ENCODE measurements at places on chromosomes 5 and 9. TPM values are rescaled to one million over a fixed set of nuclear protein-coding genes. Genes with fewer than 3 reads are reported as not detected.

DNA sequence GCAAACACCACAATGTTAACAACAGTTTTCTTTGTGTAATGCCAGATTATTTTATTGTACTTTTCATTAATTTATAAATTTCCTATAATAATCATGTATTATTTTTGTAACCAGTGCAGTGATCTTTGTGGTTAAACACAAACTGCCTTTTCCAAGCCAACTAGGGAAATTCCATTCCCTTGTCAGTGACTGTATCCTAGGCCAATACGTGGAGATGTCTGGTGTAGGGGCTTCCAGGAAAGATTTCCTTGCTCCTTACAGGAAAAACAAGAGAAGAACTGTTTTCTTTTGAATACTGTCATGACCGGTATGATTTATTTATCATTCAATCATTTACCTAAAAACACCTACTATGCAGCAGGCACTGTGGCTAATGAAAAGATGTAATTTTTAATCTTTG lies 31.4 kb downstream of the FANCC start:
- no peak for DNase-seq

DNA sequence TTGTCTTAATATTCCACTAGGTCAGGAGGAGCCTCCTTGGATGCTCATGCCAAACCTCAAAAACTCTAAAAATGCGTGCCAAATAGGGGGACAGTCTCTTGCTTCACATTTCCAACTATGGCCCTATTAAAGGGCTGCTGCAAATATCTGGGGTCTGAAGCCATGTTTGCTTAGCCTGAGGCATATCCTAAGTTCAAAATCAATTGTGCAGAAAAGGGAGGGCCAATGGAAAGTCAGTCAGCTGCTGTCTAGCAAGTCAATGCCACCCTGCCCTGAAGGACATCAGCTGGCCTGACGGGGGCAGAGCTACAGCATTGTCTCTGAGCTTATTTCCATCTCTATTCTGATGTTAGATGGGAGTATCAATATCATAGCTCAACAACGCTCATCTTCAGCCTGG lies 93.6 kb downstream of the SH3TC2 start:
- no peak for DNase-seq

DNA sequence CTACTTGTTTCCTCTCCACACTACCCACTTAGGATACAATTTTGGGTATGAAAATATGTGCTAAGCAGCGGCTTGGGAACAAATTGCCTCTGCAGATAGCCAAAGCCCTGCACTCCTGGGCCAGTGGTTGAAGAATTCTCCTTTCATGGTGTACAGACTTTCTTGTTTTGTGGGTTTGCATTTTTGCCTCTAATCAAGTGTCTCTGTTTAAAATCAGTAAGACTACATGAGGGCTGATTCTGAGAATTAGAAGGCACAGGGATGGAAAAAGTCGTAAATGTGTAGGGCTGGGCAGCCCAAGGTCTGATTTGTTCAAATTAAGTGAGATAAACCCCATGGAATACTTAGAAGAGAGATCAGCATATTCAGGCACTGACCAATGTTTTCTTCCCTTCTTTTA lies 103.7 kb upstream of the CD180 start:
- DNase-seq: no peak

ROR2 gene
- 0.04 TPM for polyA plus RNA-seq

- DNase-seq: no peak
Observed at GRCh38 chr9:95495961-95496360, 20.8 kb downstream of the PTCH1 start.

- no peak for DNase-seq
Observed at GRCh38 chr5:179153341-179153901, 93.2 kb downstream of the ZNF354C start.

MEIKIN gene
- not detected for polyA plus RNA-seq

- DNase-seq: no peak
Observed at GRCh38 chr5:8770431-8770830, 775.4 kb downstream of the SEMA5A start.

NPM1 gene
- polyA plus RNA-seq: 395 TPM

RANBP3L gene
- polyA plus RNA-seq: not detected

DNA sequence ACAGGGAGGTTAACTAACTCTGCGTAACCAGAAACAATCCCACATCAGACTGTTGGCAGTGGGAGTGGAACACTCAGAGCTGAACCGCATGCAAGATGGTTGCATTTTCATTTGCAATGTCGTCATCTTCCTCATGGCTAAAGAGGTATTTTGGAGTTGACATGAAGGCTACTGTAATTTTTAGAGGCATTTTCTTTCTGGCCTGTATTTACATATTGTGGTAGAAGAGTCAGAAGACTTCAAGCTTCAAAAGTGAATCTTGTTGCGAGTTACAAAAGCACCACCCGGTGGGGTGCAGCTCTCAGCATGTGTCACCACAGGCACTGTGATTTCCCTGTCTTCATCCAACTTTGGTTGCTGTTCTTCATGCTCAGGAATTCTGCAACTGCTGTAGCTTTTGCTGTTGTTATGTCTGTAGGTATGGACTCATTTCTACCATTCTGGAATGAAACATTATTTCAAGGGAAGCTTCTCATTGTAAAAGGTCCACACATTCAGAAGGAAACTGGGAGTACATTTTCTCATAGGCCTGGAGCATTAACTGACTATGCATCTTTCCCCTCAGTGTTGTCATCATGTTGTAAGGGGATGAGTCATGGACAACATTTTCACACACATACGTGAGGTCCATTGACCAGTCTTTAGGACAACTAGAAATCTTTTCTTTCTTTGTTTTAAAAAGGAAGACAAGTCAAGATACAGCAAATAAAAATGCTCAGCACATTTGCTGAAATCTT lies 35.4 kb upstream of the GDNF start:
- no peak for DNase-seq

DNA sequence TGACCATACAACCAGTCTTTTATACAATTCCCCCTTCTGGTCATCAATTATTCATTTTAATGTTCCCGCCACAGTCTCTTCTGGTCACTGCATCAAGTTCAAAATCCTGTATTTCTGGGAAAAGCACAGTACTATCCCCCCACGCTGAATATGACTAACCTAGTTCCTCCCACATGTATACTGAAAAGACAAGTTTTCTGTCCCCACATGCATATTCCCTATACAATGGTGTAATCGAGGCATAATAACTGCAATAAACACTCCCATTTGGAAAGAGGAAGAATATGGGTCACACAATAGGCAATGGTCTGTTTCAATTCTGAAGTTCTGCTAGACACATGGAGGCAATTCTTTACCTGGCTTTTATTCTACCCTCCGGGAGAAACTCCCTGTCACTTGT lies 344.9 kb downstream of the EFNA5 start:
- no peak for DNase-seq

GRCh38 chr5:73901455-73901854 lies 275.5 kb downstream of the ARHGEF28 start:
- DNase-seq: no peak

DNA sequence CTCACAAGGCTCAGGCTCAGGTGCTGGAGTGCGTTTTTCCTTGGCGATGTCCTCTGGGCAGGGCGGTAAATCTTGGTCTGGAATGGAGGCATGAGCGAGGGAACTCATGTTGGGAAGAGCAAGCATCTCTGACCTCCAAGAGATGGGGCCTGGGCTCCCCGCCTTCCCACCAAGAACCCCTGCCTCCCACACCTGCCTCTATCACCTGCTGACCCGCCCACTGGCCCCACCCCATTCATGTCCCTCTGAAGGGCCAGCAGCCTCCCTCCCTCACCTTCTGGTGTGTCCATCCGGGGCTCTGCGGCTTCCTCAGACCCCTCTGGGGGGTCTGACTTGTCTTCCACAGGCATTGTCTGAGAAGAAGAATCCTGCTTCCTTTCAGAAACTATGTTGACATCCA lies 10.9 kb downstream of the CIZ1 start:
- no peak for DNase-seq

DNA sequence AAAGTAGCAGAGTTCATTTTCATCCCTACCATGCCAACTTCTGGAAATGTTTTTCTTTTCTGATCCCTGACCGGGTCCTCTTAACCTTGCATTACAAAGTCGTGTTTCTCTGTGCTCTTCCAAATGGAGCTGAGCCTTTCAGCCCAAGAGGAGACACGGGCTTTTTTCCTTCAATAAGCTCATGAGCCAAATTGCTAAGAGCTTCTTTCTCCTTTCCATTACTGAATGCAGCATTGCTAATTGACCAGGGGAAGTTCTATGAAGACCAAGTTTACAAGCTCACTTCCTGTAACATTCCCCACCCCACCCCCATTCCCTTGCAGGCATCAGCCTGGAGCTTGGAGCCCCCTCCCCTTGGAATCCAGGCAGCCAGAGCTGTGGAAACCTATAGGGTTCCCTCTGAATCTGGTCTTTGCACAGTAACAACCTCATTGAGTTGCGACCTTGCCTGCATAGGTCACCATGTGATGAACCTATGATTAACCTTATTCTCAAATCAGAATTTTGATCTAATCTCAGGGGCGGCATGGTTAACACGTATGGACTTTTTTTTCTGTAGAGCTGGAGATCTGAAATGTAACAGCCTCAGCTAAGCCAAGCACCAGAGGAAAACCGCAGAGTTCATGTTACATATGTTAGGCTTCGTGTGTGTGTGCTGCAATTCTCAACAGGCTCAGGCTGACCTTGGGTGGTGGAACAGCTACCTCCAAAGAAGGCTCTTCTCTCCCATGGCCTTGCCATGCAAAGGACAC lies 395.7 kb upstream of the ZNF462 start:
- DNase-seq: no peak

DNA sequence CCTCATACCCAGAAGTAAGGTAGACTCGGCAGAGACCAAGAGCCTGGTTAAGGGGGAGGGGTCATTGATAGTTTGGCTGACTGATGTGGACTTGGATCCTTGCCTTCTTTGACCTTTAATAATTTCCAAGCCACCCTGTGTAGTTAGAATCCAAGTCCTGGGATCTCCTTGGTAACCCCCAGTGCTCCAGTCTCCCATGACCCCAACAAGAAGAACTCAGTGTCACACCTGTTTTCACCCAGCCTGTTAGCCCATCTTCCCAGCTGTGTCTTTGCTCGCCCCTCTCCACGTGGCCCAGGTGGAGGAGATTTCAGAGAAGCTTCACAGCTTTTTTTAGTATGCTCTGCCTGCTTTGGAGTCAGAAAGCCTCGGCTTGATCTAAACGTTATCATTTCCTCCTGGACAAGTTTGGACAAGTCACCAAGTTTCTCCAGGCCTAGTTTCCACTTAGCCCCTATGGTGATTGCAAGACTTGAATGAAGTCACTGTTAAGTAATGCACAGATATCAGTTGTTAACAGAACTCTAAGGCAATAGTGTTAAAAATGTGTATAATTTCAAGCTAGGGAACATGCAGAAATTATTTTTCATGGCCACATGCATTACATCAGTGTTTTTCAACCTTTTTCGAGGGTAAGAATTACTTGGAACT lies 170.0 kb downstream of the TMEM38B start:
- DNase-seq: no peak

INVS gene
- polyA plus RNA-seq: 13.9 TPM

IFNA8 gene
- not detected for polyA plus RNA-seq

IFNE gene
- polyA plus RNA-seq: not detected

DNA sequence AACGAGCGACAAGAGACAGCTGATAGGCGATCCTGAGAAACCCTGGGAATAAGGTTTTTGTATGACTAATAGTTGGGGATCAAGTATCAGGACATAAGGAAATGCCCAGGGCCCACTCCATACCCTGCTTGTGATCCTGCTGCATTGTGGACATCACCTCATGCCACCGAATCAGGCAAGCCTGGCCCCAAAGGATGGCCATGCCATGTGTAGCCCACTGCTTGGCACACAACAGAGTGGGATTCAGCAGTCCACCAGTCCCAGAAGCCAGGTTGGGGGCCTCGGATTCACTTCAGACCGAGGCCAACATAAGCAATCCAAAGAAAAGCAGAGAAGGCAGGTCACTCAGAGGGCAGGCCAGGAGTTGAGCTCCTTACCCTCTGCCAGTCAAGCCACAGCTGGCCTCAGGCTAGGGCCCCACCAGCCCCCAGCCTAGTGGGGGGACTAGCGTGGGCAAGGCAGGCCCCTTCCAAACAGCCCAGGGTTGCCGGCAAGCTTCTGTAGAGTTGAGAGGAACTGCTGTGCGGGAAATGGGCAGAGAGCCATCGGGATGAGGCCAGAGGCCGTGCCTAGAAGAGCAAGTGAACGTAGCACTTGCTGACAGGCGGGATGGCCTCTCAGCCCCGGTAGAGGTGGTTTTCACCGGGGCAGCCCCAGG lies 5.0 kb downstream of the NOP16 start:
- no peak for DNase-seq

DNA sequence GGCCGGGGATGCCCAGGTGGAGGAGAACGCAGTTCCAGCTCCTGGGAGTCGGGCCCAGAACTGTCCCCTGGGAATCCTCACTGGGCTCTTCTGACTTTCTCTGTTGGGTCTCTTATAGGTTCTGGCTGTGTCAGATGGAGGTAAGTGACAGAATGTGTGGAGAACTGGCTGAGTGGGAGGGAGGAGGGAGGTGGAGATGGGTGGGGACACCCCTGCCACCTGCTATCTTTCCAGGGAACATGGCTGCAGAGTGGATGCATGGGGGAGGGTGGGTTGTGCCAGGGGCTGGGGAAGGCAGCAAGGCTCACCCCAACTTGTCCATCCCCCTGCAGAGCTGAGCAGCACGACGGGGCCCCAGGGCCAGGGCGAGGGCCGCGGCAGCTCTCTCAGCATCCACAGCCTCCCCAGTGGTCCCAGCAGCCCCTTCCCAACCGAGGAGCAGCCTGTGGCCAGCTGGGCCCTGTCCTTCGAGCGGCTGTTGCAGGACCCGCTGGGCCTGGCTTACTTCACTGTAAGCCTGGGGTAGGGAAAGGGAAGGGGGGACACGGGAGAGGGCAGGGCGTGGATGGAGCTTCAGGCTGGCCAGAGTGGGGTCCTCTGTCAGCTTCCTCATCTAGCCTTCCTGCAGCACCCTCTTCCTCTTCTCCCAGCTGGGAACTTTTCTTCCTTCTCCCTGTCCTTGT lies 8.3 kb downstream of the RGS14 start:
- DNase-seq: no peak

DNA sequence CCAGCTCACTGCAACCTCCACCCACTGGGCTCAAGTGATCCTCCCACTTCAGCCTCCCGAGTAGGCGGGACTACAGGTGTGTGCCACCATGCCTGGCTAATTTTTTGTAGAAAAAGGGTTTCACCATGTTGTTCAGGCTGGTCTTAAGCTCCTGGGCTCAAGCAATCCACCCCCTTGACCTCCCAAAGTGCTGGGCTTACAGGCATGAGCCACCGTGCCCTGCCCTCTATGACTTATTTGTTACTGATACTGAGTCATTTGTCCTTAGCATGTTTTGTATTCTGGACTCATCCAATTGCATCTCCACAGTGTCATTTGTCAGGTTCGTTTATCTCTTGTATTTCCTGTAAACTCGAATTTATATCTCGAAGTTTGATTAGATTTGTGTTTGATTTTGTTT lies 2.7 kb upstream of the ITK start:
- DNase-seq: no peak

- no peak for DNase-seq
Observed at GRCh38 chr9:134152488-134152887, 11.9 kb downstream of the RNU6ATAC start.

PCDHA9 gene
- polyA plus RNA-seq: not detected

POLR3G gene
- 0.76 TPM for polyA plus RNA-seq

DNA sequence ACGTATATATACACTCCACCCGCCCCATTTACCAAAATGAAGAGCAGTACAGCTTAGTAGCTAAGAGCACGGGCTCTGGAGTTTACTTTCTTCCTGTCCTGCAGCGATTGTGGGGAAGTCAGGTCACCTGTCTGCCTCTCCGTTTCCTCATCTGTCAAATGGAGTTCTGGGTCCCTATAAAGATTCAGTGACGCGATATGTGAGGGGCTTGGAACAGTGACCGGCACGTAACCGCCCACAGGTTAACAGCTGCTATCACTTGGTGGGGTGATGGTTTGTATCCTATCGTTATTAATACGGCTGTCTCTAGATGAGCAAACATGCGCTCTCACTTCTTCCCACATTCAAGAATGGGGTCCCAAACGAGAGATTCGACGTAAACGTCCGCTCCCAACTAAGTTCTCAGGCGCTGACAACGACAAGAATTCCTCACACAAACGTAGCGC lies 426 bp downstream of the FAM114A2 start:
- DNase-seq: no peak
